ENCODE measurements at places on chromosomes 5 and 9. TPM values are rescaled to one million over a fixed set of nuclear protein-coding genes. Genes with fewer than 3 reads are reported as not detected.
A peak's percentile ranks its signal among the peaks of the same experiment; 100 is the strongest.

GRCh38 chr9:70924380-70924779 lies 197.0 kb downstream of the TRPM3 start:
- DNase-seq: no peak

DNA sequence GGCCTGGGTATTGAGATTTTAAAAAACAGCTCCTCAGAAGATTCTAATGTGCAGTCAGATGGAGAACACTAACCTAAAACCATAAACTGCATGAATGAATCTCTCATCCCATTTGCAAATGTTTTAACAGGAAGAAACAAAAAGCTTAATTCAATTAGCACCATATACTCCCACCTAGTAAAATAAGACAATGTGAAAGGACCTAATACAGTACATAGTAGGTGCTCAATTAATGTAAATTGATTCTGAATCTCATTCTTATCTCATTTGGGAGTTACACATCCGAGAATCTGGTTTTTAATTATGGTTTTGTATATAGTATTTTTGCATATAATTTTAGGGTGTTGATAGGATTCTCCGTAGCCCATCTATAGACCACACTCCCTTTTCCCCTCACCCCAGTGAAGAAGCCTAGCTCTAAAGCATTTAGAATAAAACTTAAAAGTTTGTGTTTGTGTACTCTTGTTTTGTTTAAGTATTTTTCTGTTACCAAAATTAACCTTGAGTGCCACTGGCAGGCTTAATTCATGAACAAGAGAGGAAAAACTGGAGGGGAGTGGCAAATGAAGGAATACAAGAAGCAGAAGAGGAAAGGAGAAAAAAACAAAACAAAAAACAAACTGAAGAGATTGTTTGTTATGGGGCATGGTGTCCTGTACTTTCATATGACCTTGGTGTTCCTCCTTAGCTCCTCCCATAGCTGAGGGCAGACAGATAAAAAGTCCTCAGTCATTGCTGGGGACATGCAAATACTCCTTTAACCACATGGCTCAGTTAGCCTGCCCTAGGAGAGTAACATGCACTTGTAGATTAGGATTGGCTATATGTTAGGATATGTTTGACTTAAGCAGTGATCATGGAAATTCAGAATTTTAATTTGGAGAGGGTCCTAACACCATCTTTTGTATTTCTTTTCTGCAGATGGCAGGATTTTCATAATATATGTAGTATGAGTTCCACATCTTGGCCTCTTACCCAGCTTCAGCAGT lies 1.2 kb downstream of the RNF14 start:
- DNase-seq: no peak

- no peak for DNase-seq
These were observed 36.6 kb downstream of the MRPL36 start for GRCh38 chr5:1762883-1763547.

DNA sequence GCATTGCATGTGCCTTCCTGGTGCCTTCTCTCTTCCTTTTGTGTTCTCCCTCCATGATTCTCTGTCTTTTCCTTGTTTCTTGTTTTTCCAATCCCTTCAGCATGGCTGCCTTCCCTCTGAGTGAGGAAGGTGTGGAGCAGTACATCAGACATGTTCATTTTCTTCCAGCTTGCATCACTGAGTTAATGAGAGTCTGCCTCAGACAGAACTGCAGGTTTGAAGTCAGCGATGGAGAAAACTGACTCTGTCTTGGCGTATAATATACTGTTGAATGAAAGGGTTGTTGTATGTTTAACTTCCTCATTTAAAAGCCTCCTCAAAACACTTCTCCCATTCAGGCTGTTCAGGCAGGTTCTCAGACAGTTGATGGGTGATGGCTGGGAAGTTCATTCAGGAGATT lies 129.3 kb downstream of the KDM4C start:
- DNase-seq: no peak

DNA sequence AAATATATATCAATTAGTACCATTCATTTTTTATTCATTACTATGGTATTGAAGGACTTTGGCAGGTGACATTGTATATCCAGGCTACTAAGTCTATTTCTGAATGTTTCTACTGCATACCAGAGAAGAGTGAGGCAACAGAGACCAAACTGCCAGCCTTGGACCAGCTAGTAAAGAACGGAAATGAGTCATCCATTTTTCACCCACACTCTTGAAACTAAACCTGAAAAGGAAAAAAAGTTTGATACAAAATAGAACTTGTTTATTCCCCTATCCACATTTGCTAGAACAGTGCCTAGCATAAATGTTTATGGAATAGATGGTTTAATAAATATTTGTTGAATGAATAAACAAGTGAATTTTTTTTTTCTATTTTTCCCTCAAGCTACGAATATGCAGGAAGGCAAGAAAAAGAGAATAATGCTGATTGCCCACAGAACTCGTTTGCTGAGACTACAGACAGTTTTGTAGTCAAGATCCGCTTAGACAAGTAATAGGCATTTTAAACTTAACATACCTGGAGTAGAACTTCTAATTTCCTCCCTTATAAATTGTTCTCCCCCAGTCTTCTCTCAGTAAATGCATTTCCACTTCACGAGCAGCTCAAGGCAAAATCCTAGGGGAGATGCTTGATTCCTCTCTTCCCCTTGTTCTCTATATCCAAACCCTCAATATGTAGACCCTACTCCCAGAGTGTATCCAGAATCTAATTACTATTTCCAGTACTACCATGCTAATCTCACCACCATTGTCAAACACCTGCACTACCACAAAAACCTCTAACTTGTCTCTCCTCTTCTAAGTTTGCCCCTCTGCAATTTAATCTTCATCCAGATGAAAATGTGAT lies 146.2 kb upstream of the RASA1 start:
- peak; percentile 14 for DNase-seq

DNA sequence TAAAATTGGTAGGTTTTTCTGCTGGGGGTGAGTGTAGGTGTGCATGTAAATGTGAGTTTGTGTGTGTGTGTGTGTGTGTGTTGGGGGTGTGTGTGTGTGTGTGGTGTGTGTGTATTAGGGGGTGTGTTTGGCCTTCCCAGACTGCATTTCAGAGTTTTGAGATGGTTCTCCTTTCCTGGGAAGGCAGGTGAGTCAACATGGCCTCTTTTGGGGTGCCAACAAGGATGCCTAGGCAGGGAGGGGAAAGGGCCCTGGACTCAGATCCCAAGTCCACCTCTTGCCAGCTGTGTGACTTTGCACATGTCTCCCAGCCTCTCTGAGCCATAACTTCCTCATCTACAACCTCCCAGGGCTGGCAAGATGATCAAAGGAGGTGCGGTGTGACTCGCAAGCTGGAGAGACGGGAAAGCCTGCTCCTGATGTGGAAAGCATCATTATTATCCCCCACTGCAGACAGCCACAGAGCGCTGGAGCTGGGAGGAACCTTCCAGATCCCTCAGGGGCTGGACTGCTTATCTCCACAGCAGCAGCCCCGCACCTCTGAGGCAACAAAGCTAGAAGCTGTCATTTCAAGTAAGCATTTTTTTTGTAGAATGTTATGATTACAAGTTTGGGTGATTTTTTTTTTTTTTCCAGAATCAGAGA lies 63.5 kb upstream of the TBC1D2 start:
- DNase-seq: no peak

DNA sequence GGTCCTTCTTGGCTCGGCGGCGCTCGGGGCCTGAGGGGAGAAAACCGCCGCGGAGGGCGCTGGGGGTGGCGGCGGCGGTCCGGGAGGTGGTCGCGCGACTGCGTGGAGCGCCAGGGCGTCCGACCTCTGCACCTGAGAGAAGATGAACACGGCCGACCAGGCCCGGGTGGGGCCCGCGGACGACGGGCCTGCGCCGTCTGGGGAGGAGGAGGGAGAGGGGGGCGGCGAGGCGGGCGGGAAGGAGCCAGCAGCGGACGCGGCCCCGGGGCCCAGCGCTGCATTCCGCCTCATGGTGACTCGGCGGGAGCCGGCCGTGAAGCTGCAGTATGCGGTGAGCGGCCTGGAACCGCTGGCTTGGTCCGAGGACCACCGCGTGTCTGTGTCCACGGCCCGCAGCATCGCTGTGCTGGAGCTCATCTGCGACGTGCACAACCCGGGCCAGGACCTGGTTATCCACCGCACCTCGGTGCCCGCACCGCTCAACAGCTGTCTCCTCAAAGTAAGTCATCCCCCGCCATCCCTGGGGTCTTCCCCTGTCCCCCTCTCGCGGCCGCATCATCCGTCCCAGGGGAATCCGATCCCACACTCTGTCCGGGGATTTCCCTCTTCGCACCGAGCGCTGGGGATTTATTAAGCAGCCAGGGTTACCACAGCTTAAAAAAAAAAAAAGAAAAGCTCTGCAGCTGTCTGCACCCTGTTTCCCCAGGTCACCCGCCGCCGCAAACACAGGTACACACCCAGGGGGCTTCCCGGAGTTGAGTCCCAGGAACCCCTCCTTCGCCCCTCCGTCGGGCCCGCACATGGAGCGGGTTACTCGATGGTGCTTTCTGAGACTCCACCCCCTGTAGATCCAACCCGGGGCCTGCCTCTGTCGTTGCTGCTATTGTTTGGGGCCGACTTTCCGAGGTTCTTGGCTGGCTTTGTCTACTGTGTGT lies at the start of gene GTF3C4:
GTF3C4 (plus strand) TSS at position 8 of the 935 bp plus-strand sequence; CDS start at position 143, 135 bp downstream.
- peak; percentile 4 for DNase-seq

DNA sequence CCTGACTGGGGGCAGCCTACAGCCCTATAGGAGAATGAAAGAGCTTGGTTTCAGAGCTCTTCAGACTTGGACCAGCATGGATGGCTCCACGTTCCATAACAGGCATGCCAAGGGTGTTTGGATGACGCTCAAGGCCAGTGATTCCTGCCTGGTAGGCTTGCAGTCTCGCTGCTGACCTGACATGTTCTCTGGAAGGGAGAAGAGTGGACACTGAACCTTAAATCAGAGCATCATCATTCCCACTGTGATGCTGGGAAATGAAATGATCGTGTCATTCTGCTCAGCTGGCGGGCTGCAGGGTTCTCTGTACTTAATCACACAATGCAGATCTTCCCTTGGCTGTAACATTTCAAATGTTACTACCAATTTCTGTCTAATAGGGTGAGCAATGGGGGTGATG lies 57.0 kb downstream of the CFAP90 start:
- DNase-seq: no peak

DNA sequence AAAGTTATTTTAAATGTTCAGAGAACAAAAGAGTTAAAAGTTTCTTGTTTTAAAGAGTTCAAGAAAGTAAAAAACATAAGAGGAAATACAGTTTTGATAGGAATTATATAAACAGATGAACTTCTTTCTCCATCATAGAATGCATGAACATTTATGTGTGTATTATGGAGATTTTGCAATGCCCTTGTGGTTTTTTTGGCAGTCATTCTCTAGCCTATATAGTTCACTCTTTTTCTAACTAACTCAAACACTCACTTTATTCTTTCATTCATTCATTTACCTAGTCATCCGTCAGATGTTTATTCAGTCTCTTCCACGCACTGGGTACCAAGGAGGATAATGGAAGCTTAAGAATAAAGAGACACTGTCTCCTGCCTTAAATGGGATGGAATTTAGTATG lies 195.9 kb upstream of the VLDLR start:
- no peak for DNase-seq

DNA sequence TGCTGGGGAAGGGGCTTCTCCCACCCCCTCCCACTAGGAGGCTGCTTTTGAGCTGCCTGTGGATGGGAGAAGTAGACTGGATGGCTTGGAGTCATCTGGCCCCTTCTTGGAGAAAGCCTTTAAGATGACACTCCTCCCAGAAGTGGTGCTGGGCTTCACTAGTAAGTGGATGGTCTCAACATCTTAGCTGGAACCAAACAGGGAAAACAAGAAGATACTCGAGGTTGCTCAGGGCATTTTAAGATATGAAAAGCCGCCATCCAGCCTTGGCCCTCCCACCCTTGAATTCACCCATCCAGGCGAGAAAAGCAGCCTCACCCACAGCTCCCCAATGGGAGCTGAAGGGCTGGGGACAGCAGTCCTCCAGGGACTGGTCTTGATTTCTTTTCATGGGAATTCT lies 7.8 kb upstream of the SMIM32 start:
- no peak for DNase-seq

DNA sequence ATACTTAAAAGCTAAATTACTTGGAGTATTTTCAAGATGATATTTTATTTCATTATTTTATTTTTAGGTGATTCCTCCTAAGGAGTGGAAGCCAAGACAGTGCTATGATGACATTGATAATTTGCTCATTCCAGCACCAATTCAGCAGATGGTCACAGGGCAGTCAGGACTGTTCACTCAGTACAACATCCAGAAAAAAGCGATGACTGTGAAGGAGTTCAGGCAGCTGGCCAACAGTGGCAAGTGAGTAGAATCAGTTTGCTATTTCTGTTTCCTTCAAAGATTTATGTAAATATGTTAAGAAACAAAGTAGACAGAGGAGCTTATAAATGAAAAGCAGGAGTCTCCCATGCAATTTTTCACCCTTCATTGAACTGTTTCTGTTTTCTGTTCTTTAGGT lies 47.8 kb downstream of the KDM4C start:
- DNase-seq: no peak

DNA sequence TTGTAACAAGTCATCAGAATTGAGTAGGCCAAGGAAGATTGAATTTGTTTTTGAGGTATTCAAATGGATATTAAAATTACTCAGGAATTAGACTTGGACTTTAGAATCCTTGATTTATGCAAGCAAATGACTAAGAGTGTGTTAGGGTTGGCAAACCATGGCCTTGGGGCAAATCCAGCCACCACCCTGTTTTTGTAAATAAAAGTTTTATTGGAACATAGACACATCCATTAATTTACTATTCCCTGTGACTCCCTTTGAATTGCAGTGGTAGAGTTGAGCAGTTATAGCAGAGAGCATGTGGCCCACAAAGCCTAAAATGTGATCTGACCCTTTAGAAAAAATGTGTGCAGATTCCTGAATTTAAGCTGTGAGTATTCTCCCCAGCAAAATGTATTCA lies 115.6 kb downstream of the WDR70 start:
- DNase-seq: no peak

DNA sequence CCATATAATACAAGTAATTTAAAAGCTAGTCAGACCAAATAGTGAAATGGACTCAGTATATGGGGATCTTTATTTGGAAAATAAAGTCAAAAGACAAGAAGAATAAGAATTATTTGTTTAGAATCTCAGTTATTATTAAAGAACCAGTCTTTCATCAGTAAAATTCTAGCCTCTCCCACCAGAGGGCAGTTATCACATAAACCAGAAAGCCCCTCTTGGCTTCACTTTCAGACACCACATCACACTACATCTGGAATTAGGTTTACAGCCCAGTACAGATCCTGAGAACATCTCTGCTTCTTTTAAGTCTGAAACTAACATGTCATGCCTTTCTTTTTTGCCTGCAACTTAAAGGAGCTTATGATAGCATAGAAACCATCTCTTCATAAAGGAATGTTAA lies 12.2 kb upstream of the HSPB3 start:
- no peak for DNase-seq

Gene IFNA13
- total RNA-seq: not detected

Gene PLAC8L1
- total RNA-seq: not detected

Gene TAF1L
- not detected for total RNA-seq

Gene PCDHGA1
- total RNA-seq: 0.41 TPM

Gene C9orf153
- total RNA-seq: 0.68 TPM
